ENCODE measurements at places on chromosomes 3 and 15. TPM values are rescaled to one million over a fixed set of nuclear protein-coding genes. Genes with fewer than 3 reads are reported as not detected.

GRCh38 chr15:27278761-27279160, 307.8 kb downstream of the GABRG3 start:
- no peak for DNase-seq

DNA sequence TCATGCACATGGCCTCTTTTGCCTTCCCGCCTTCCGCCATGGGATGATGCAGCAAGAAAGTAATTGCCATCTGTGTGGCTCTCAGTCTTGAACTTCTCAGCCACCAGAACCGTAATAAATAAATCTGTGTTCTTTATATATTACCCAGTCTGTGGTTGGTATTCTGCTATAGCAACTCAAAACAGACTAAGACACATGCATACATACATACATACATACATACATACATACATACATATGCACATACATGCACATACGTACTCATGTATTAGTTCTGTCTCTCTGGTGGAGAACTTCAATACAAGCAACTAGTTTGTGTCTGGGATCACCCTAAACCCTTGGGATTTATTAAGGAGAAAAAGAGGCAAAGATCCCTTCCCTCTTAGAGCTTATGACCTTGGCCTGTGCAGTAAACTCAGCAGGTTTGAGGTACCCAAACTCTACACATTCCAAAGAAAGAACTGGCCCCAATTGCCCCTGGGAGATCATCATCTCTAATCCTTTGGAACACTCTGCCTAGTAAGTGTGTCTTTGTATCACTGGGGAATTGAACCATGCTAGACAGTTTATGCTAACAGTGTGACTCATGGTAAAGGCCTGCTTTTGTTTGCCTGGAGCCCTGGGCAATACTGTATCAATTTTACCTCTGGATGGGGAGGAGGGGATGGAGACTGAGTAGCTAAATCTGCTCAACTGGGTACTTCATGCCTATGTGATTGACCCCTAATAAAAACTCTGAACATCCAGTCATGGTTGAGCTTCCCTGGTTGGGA, 115.6 kb upstream of the LMCD1 start:
- DNase-seq: no peak

GRCh38 chr15:63109498-63109897, 12.2 kb upstream of the LACTB start:
- DNase-seq: no peak

Gene OR5K2
- not detected for total RNA-seq

Gene SCG3
- not detected for total RNA-seq

Gene REC114
- total RNA-seq: not detected

Data from activated naive CD8-positive, alpha-beta T cell treated with anti-CD3 and anti-CD28 coated beads, Interleukin-2, amount 10 ng/mL, durations not matched to agents 7 days and 5 days (primary cell).